ENCODE measurements at places on chromosomes 12 and 14. TPM values are rescaled to one million over a fixed set of nuclear protein-coding genes. Genes with fewer than 3 reads are reported as not detected.

Gene RFLNA
- total RNA-seq: 0.18 TPM

Gene OVCH1
- total RNA-seq: not detected

Gene OTOGL
- total RNA-seq: not detected

Gene CATSPERB
- under 0.01 TPM for total RNA-seq

Gene SALL2
- total RNA-seq: 8.7 TPM

Gene CCND2
- total RNA-seq: 10.4 TPM

Gene CLEC6A
- total RNA-seq: not detected

Gene LRP1-AS
- total RNA-seq: not detected

Gene TMEM119
- total RNA-seq: 7.2 TPM

Gene KIF26A
- total RNA-seq: 1.1 TPM

Gene CFAP54
- 2.6 TPM for total RNA-seq

Gene KRT3
- total RNA-seq: not detected

Gene DIO3
- not detected for total RNA-seq
